ENCODE measurements at places on chromosomes 13 and 19.

- no peak for DNase-seq
These were observed 4.7 kb upstream of the CYP2A13 start for GRCh38 chr19:41083516-41083915.

DNA sequence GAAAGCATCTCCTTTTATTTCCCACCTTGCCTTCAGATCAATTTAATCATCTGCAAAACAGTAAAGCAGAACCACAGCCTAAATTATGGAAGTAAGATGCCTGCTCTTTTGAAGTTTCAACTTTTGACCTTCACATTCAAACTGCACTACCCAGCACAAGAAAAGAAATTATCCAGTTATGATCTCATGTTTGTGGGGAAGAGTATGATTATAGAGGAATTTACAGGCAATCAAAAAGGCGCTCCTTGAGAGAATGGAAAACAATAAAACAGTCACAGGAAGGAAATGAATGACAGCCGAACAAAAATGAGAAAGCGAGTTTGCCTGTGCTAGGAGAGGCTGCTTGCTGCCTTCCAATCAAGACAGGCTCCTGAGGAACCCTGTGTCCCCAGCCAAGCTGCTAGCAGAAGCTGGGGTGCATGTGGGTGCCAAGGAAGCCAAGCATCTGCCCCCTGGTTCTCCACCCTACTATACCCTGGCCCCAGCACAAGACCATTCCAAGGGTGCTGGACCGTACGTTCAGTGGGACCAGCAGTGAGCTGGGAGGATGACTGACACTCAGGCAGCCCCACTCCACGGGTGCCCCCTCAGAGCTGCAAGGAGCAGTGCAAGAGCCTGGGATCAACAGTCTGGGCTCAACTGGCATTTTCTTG, 47.8 kb downstream of the PEPD start:
- no peak for DNase-seq

DNA sequence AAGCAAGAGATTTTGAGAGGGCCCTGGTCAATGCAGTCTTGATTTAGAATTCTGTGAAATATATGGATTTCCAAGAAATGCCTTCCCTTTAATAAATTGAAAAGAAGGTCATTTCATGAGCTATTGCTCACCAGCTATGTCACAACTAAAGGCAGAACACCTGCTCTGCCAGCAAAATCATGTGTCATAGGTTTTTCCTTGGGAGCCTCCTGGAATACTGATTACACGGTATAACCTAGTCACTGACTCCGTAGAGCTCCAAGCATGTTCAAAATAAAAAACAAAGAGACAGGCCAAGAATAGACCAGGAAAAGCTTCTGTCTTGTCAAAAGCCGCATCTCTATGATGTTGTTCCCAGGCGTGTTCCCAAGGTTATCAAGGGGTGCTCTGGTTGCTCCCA, 45.5 kb downstream of the HSPH1 start:
- no peak for DNase-seq

GRCh38 chr19:3784607-3785450, 1.4 kb downstream of the MATK start:
- no peak for DNase-seq

DNA sequence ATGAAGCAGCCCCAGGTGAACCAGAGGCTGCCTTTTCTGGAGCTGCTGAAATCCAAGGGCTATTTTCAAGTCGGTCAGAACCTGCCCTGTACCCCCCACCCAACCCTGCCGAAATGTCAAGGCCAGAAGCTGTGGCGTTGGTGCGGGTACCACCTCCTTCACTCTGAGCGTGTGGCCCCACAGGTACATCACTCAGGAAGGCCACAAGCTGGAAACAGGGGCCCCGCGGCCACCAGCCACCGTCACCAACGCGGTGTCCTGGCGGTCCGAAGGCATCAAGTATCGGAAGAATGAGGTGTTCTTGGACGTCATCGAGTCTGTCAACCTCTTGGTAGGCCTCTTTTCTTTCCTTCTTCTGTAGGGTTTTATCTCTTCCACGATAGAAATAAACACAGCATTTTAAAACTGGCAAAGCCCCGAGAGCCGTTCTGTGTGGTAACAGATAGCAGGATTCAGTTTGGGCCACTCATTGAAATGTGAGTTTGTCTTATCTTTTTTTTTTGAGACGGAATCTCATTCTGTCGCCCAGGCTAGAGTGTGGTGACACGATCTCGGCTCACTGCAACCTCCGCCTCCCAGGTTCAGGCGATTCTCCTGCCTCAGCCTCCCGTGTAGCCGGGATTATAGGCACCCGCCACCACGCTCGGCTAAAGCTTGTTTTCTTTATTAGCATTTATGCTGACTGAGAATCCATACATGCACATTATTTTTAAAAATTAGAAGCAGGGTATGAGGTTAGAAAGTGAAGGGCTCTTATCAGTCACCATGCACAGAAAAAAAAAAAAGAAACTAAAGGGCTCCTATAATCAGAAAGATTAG, 11.3 kb downstream of the AP1M1 start:
- DNase-seq = no peak

DNA sequence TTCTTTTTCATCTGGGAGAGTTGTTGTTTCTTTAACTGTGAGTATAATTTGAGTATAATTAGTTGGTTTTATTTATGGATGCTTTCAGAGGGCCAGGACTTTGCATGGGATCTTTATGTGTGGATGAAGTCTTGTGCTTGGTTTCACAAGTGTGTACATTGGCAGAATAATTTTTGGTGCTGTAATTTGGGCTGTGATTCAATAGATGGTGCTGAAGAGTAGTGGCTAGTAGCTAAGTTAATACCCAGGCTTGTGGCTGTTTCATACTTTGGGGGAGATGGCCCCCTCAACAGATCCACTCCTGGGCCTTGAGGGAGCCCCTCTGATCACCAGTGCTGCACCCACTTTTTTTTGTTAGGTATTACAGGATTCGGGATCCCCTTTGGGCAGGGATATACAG, 1142.4 kb downstream of the SLITRK1 start:
- DNase-seq = no peak

- no peak for DNase-seq
These were observed 70.5 kb downstream of the ZNF568 start for GRCh38 chr19:36986601-36987000.

- DNase-seq = no peak
These were observed 1587.0 kb upstream of the PRR20A start for GRCh38 chr13:55553701-55554100.

DNA sequence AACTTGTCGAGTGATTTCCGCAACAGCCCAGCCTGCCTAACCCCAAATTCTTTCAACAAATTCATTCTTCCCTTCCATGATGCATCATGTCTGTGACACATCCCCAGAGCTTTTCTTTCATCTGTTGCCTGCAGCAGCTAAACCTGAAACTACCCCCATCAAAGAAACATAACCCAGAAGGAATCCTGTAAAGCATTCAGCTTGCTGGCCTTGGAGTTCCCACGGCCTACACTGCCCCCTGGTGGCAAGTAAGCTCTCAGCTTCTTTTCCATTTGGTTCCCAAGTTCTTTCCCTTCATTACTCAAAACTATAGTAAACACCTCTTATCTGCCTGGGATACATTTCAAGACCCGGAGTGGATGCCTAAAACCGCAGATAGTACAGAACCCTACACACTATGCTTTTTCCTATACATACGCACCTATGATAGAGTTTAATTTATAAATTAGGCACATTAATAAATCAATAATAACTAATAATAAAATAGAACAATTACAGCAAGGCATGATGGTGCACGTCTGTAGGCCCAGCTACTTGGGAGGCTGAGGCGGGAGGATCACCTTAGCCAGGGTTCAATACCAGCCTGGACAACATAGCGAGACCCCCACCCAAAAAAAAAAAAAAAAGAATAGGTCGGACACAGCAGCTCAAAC, 7.4 kb downstream of the ETHE1 start:
- peak; percentile 90 for DNase-seq

GRCh38 chr13:107217251-107217650, 649.3 kb upstream of the ARGLU1 start:
- no peak for DNase-seq

GRCh38 chr13:41490371-41491015, 33.1 kb downstream of the RGCC start:
- no peak for DNase-seq

DNA sequence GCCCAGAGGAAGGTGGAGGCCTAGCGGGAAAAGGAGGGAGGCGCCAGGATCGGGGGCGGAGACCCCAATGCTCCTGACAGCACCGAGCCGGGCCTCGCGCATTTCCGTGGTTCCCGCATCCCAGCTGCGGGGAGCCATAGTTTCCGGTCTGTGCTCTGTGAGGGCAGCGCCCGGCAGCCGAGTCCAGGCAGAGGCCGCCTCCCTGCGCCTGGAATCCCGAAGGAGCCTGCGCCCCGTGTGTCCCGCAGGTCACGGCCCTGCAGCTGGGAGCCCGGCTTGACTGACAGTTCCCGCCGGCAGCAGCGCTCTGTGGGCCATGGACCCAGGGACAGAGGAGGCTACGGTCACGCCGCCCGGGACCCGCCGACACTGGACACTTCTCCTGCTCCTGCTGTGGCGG, 74.6 kb upstream of the C13orf46 start:
- no peak for DNase-seq

- DNase-seq = no peak
These were observed 1.7 kb downstream of the MIER2 start for GRCh38 chr19:342801-343421.

- no peak for DNase-seq
These were observed 61.8 kb downstream of the IRS2 start for GRCh38 chr13:109724603-109725002.

GRCh38 chr19:46887240-46887782, 26.5 kb downstream of the ARHGAP35 start:
- DNase-seq = no peak

GRCh38 chr19:51654783-51655182, 8.2 kb upstream of the SIGLEC14 start:
- DNase-seq = no peak

DNA sequence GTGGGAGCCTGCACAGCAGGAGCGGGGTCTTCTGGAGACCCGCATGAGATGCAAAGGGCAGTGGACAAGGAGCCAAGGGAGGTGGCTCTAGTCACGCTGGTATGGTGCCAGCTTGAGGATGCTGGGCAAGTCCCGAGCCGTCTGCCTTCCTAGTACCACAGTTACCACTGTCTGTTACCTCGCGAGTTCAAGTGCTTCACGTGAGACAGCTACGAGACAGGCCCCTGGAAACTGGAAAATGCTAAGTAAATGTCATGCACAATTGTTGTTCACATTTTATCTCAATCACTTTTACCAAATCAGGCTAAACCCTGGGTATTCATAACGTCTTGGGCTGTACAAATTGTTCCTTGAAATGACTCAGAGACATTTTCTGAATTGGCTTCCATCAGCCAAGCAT, 155.7 kb downstream of the TNFRSF19 start:
- no peak for DNase-seq

GRCh38 chr19:50720181-50720920, 749 bp upstream of the SHANK1 start:
- no peak for DNase-seq

GRCh38 chr19:16645140-16645539, 14.8 kb downstream of the SMIM7 start:
- no peak for DNase-seq

- no peak for DNase-seq
These were observed 7.0 kb downstream of the PIP5K1C start for GRCh38 chr19:3693025-3693925.

- no peak for DNase-seq
These were observed 258.4 kb downstream of the RFC3 start for GRCh38 chr13:34076319-34076718.

DNA sequence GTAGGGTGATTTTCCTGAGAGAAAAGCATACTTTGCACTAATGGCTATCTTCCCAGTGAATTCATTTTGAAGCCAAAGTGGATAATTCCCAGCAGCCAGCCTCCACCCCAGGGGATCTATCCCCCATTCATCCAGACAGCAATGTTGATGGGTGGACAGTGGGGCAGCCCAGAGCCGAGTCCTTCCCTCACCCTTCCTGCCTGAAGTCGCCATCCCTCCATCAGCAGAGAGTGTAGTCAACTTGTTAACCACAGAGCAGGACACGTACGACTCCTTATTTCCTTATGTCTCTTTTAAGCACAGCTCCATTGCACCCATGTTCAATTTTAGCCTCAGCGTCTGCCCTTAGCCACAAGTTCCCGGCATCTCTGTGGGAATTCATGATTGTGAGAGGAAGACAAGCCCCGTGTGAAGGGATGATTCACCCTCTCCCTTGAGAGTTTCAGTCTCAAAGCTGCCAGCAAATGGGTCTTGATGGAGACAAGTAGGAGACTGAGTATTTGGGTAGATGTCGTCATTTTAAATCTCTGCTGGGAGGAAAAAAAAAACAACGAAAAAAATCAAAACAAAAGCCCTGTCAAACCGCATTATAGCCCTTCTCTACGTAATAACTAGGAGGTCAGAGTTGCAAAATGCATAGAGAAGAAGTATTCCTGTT, 58.3 kb upstream of the MEDAG start:
- no peak for DNase-seq

GRCh38 chr13:20411638-20412342, 113.9 kb downstream of the CRYL1 start:
- no peak for DNase-seq

- no peak for DNase-seq
These were observed 21.5 kb downstream of the MAB21L1 start for GRCh38 chr13:35455022-35455421.

- no peak for DNase-seq
These were observed 47.3 kb upstream of the GPR183 start for GRCh38 chr13:99354371-99354951.

DNA sequence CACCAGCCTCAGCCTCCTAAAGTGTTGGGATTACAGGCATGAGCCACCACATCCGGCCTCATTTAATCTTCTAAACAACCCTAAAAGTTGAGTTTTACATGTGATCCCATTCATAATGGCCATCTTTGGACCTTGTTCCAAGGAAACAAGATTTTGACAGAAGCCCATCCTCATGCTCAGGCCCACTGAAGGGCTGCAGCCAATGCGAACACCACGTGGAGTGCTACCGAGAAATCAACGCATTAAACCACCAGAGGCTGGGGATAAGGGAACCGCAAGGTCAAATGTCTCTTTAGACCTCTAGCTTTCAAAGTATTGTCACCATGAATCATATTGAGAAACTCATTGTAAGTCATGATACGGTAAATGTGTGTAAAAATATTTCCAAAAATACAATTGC, 49.4 kb upstream of the DOCK9 start:
- no peak for DNase-seq
